Stimulated activated CD4-positive, alpha-beta T cell treated with anti-CD3 and anti-CD28 coated beads, TNF-alpha, amount 100 ng/mL, for 4 hours (primary cell): ENCODE measurements at places on chromosomes 3 and 15.

- no peak for DNase-seq
Observed at GRCh38 chr15:66138892-66139590, 114.5 kb downstream of the MEGF11 start.

DNA sequence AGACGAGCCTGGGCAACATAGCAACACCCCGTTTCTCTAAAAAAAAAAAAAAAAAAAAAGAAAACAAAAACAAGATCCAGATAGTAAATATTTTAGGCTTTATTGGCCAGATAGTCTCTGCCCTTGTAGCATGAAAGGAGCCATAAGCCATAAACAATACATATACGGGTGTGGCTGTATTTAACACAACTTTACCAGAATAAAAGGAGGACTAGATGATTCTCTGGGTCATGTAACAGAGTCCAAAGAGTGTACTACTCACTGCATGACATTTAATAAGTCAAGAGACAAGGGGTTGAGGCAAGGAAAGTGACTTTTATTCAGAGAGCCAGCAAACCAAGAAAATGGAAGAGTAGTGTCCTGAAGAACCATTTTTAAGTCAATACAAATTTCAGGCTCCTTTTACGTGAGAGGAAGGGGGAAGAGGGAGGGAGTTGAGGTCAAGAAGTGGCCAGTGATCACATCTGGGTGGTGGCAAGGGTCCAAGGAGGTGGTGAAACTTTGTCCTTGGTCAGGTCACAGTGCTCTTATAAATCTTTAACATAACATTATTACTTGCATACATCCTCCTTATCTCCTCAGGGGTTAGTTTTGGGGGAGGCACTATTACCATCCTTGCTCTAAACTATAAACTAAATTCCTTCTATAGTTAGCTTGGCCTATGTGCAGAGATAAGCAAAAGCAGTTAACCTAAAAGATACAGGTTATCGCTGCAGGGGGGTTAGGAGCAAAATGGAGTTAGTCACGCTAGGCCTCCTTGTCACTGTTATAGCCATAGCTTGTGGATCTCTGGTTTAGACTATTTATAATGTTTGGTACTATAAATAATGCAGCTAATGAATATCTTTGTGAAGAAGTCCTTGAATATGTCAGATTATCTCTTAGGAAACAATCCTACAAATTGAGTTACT, 46.1 kb downstream of the METTL6 start:
- no peak for DNase-seq

DNA sequence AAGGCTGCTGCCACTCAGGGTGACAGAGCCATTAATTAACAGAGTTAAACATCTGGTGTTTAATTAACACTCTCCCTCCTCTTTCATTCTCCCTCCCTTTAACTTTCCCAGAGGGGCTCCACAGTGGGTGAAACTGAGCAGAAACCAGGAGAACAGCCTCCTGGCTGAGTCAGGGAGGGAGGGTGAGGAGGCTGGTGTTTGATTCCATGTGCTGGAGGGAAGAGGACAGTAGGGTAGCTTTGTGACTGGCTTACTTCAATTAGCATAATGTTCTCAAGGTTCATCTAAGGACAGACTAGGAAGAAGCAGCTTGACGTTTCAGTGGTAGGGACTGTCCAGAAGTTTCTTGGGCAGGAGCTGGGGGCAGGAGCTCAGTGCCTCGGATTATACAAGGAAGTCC, 62.8 kb downstream of the SEMA5B start:
- no peak for DNase-seq

DNA sequence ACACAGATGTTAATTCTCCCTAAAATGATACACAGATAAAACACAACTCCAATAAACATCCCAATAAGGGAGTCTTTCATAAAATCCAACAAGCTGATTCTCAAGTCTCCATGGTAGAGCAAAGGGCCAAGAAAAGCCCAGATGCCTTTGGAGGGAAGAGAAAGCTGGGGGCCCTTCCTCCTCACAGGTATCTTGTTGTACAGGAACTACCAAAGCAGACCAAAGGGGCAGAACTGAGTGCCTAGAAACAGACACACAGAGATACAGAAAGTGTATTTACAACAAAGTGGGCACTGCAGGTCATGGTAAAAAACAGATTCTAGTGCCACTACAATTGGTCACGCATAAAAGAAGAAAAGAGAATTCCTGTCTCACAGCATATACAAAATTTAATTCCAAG, 87.2 kb upstream of the NSMCE3 start:
- no peak for DNase-seq

DNA sequence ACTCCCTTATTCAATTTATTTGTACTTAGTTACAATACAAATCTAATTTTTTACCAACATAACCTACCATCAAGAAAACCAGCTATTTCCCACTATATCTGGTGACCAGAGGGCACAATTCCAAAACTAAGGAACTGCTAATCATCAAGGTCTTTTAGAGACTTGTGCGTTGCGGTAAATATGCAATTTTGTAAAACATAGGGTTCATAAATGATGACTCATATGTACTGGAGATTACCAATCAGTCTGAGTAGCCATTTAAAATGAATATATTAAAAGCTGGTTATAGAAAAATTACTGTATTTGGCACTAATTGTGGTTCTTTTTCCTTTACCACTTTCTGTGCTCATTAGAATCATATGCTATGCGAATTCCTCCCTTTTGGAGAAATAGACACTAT, 859.6 kb downstream of the ROBO1 start:
- no peak for DNase-seq

- DNase-seq, result no peak
Observed at GRCh38 chr3:331881-332280, 135.3 kb downstream of the CHL1 start.

GRCh38 chr3:142031575-142031974, 117.8 kb downstream of the TFDP2 start:
- DNase-seq, result no peak

- no peak for DNase-seq
Observed at GRCh38 chr3:2354702-2355101, 256.0 kb downstream of the CNTN4 start.

DNA sequence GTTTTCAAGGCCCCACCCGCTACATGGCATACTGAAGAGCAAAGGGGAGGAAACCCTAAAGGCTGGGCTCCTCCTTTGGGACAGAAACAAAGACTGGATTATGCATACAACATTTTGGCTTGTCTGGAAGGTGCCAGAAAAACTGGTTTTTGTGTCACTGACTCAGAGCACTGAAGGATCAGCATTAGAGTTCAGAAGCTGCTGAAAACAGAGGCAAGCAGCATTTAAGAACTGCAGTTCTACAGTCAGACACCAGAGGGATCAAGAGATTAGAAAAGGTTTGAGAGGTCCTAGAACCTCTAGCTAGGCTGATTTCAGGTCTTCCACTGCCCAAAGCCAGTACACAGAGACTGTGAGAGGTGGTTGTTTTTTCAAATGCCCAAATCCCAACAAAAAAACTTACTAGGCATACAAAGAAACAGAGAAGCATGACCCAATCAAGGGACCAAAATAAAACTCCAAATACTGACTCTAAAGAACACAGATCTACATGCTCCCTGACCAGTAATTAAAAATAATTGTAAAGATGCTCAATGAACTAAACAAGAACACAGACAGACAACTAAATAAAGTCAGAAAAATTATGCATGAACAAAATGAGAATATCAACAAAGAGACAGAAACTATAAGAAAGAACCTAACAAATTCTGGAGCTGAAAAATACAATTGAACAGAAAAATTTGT, 91.2 kb downstream of the SENP2 start:
- no peak for DNase-seq

- DNase-seq, result no peak
Observed at GRCh38 chr3:143600756-143601718, 247.2 kb downstream of the SLC9A9 start.

GRCh38 chr3:54243056-54243931, 120.9 kb downstream of the CACNA2D3 start:
- DNase-seq, result no peak

GRCh38 chr3:12143949-12144504, 14.7 kb downstream of the TIMP4 start:
- no peak for DNase-seq

DNA sequence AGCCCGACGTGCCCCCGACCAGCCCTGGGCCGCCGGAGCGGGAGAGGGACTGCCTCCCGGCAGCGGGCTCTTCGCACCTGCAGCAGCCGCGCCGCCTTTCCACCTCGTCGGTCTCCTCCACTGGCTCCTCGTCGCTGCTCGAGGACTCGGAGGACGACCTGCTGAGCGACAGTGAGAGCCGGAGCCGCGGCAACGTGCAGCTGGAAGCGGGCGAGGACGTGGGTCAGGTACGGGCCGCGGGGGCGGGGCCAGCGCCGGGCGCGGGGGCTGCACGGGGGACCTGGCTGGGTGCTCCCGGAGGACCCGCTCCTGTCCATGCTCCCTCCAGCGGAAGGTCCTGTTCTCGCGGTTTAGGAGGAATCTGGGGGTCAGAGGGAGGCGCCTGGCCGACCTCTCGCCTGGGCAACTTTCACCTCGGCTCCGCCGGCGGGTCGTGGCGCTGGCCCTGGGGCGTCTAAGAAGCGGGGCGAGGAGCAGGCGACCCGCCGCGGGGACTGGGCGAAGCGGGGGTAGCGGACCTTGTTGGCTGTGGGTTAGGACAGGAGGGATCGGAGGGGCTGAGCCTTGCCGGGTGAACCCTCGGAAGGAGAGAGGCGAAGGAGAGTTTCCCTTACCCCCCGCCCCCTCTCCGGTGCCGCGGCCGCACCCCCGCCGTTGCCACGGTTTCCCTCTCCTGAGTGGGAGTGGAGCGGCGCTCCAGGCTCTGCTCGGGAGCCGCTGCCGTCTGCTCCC, 682 bp downstream of the ITPKA start:
- no peak for DNase-seq

DNA sequence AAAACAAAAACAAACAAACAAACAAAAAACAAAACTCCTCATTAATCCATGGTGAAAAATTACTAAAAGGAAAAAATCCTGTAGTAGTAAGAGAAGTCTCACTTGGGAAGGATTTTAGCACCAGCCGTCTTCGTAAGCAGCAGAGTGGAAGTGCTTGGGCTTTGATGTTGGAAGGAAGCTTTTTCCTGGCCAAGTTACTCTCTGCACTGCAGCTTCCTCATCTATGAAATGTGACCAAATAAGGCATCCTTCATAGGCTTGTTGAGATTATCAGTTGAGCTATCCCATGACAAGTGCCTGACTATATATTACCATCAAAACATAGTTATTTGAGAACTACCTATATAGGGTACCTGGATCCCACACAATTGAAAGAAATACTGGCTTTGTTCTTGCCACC, 436.4 kb upstream of the ONECUT1 start:
- DNase-seq, result no peak

DNA sequence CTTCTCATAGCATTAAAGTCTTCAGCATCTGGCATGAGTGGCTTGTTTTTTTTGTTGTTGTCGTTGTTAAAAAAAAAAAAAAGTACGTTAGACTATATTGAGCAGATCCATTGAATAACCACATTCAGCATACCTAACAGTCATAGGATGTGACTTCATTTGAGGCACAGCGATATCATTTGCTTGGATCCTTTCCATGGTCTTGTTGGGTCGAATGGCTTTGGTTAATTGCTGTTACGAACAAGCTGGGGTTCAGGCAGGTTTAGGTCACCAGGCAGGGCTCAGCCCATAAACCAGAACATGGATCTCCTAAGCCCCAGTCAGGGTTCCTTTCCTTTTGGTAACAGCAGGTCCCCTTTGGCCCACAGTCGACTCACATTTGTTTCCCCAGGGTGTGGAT, 76.2 kb downstream of the POLR2M start:
- no peak for DNase-seq

- DNase-seq, result no peak
Observed at GRCh38 chr3:26753095-26753494, 130.5 kb downstream of the LRRC3B start.

DNA sequence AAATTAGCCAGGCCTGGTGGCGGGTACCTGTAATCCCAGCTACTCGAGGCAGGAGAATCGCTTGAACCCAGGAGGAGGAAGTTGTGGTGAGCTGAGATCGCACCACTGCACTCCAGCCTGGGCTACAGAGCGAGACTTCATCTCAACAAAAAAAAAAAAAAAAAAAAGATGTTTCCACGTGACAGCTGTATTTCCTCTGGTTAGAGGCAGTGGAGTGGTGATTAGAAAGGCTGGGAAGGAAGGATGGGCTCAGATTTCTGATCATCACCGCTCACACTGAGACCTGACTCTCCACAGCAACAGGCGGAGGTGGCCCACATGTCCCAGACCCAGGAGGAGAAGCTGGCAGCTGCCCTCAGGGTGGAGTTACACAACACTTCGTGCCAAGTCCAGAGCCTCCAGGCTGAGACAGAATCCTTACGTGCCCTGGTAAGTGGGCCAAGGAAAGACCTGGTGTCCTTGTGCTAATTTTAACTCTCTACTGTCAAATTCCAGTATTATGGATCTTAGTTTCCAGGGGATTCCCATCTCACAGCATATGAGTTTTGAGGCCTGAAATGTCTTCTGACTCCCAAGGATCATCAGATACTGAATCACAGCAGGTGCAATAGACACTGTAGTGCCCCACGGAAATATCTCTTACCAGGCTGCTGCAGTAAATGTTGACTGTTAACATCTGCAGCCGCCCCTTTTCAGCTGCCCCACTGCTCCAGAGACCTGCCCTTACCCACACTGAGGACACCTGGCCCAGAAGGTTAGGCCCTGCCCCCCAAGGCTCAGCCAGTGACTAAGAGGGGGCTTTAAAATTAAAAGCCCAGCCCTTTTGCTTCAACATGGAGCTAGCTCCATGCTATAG, 66.9 kb downstream of the BFSP2 start:
- no peak for DNase-seq

DNA sequence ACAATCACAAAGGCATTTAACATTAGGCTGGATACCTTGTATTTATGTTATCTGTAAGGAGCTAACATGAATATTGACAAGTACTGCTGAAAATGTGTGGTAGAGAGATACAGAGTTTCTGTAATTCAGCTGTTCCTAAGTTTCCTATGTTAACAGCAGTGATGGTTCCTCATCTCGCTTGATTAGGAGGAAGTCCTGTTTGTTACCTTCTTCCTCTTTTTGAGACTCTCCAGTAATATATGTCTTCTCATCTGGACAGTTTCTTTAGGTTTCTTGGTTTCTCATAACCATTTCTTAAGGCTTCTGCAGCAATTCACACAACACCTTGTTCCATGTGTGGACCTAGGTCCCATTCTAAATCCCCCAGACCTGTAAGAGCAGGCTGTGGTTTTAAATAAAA, 11.4 kb upstream of the PEX5L start:
- DNase-seq, result no peak

DNA sequence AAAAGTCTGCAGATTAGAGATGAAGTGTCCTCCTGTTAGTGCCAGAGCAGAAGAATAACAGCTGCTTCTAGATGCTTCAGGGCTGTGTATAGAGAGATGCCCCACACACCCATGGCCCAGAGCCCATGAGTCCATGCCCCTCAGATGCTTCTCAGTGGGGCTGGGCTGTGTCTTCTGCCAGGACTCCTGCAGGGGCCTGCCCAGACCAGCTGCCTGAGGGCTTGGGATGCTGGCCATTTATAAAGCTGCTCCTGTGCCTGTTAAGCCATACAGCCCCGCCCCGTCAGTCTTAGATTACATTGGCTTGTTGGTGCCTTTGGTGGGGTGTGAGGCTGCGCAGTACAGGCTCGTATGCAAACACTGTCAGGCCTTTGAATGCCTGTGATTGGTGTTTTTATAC, 318.0 kb upstream of the CTDSPL start:
- DNase-seq, result no peak

DNA sequence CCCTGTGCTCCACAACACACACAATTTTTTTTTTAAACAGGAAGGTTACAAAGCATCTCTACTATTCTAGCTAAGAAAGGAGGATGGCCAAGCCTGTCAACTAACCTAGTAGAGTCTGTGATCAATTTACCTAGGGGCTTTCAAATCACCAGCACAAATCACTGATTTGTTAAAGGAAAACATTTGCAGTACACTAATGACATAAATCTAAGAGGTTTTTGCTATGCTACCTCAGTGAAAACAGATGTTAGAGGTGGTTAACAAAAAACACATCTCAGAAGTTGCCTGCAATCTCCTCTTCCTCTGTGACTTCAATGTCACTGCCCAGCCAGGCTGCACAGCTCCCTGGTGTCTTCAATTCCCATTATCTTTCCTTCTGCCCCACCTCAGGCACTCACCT, 72.0 kb downstream of the RAD18 start:
- DNase-seq, result no peak
